Stimulated activated CD8-positive, alpha-beta memory T cell treated with anti-CD3 and anti-CD28 coated beads, Interleukin-4, amount 100 ng/mL, for 1 hour (primary cell): ENCODE measurements at places on chromosomes 11 and 22.

DNA sequence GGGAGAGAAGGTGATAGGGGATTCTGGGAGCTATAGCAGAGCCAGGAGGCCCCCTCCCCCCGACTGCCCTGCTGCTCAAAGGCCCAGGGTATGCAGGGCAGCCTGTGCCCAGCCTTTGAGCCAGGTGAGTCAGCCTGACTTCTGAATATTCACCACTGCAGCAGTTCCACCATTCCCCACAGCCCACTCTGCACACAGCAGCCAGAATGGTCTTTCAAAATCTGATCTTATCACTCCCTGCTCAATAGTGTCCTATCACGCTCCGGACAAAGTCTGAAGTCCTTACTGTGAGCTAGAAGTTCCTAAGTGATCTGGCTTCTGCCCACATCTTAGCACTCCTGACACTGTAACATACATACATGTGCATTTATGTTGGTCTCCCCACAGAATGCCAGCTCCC is 111.7 kb downstream of the BUD13 start:
- DNase-seq = no peak

- DNase-seq = no peak
Measured at GRCh38 chr22:20423906-20424551, 13.6 kb downstream of the SCARF2 start.

DNA sequence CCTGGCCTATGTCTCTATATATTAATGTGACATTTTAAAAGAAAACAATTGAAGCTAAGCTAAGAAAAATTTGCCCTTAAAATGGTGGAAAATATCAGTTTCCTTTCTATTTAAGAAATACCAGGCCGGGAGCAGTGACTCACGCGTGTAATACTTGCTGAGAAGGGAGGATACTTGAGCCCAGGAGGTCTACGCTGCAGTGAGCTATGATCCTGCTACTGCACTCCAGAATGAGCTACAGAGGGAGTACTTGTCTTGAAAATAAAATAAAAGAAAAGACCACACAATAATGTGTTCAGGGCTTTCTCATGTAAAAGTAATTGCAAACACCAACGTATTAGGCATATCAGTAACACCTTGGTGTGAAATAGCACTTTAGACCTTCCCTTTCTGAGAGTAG is 1.4 kb upstream of the PRSS23 start:
- no peak for DNase-seq

GRCh38 chr11:78158987-78159652 is 19.7 kb upstream of the ALG8 start:
- no peak for DNase-seq

- DNase-seq = no peak
Measured at GRCh38 chr22:38335077-38335476, 17.8 kb upstream of the CSNK1E start.

GRCh38 chr11:13098063-13098462 is 88.9 kb downstream of the RASSF10 start:
- no peak for DNase-seq

GRCh38 chr11:26219183-26220117 is 112.5 kb upstream of the ANO3 start:
- DNase-seq = no peak

- no peak for DNase-seq
Measured at GRCh38 chr22:48249713-48250268, 1487.3 kb downstream of the TBC1D22A start.

GRCh38 chr11:15635521-15635920 is 520.8 kb downstream of the INSC start:
- no peak for DNase-seq

DNA sequence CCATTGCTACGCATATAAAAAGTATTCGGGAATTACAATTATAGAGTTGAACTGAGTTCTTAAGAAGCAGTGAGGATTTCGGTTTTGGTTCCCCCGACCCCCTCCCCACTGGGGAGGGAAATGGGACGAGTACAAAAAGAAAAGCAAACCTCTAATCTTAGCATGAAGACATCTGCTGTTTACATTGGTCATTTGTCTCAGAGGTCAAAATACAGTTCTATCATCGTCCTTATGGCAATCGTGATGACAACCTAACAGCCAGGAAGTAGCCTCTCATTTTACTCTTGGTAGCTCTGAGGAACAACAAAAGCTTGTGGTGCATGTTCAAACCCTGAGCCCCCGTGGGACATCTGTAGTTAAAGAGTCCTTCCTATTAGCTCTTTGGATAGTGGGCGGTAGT is 3.2 kb upstream of the PRSS23 start:
- no peak for DNase-seq

DNA sequence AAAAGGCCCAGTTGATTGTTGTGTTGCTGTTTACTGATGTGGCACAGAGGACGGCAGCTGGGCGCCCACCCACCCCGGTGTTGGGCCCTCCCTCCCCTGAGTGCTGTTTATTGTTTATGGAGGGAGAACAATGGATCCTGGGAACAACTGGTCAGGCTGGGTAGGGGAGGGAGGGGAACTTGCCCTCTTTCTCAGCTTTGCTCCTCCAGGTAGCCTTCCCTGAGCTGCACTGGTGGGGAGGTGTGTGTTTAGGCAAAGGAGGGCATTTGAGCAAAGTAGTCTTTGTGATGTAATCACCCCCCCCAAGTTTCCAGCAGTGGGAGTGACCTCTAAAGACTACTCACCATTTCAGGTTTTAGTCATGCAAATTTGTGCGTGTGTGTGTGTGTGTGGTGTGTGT is 1035.3 kb downstream of the NTM start:
- DNase-seq = no peak

- no peak for DNase-seq
Measured at GRCh38 chr11:12087075-12088004, 23.1 kb upstream of the MICAL2 start.

- no peak for DNase-seq
Measured at GRCh38 chr11:17658211-17658610, 61.2 kb upstream of the MYOD1 start.

DNA sequence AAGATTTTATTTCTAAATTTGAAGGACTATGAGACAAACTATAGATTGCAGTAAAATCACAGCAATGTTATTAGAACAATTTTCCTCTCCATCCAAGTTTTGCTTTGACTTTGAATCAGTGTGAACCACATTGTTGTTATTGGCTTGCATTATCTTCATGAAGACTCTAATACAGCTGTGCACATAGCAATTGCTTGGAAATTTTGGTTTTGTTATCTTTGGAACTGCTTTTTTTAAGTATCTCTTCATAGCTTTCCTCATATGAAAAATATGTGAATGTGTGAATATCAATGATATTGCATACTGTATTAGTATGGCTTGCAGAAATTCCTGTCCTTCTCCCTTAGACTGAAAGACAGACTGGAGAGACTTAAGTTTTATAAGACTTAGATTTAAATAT is 666.6 kb downstream of the LUZP2 start:
- no peak for DNase-seq

DNA sequence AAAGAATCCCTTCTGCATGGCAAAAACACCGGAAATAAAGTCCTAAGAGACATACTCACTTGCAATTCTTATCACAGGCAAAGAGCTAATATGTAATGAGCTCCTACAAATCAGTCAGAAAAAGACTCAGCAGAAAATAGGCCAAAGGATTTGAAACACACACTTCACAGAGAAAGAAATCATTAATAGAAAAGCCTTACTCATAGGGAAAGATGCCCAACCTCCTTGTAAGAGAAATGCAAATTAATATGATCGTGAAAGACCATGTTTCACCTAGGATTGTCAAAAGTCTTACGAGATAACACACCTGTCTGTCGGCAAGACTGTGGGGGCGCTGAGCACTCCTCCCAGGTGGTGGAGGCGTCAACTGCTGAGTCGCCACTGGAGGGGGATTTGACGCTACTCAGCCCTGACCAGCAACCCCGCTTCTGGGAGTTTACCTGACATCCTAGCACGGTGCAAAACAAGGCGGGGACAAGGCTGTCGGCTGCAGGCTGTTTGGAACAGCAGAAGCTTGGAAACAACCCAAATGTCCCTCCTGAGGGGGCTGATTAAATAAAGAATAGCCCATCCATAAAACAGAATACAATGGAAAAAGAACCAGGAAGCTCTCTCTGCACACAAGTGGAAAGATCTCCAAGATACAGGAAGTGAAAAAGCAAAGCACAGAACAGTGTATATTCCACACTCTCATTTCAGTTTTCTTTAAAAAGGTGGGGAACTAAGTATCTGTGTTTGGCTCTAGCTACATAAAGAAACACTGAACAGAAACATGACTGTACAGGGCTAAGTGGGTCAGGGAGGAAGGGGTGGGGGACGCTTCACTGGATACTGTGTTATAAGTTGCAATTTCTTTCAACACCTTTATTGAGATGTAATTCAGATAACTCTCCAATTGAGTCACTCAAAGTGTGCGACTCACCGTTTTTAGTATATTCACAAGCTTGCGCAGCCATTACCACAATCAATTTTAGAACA is 11.5 kb downstream of the CSNK1E start:
- no peak for DNase-seq

DNA sequence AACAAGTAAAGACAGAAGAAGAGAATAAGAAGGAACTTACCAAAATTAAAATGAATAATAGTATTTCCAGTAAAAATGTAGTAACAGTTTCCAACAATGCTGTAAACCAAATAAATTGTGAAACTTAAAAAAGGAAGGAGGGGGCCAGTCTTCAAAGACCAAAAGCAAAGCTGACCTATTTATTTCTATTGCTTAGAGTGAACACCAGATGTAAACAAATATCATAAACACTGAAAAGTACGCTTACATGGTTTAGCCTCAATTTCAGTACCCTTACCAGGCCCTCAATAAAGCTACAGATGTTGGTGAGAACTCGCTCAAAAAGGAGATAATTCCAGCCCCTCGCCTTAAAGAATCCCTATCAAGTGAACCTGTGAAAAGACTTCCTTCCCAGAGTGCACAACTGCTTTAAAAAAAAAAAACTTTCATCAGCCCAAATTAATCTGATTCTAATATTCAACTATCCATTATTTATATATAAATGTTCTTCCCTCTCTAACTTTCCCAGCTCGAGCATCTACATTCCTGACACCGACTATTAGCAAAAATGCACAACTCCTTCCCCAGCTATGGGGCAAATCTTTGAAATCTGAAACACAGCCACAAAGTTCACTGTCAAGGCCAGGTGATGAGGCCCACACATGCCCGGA is 2.4 kb downstream of the PHF21A start:
- no peak for DNase-seq

DNA sequence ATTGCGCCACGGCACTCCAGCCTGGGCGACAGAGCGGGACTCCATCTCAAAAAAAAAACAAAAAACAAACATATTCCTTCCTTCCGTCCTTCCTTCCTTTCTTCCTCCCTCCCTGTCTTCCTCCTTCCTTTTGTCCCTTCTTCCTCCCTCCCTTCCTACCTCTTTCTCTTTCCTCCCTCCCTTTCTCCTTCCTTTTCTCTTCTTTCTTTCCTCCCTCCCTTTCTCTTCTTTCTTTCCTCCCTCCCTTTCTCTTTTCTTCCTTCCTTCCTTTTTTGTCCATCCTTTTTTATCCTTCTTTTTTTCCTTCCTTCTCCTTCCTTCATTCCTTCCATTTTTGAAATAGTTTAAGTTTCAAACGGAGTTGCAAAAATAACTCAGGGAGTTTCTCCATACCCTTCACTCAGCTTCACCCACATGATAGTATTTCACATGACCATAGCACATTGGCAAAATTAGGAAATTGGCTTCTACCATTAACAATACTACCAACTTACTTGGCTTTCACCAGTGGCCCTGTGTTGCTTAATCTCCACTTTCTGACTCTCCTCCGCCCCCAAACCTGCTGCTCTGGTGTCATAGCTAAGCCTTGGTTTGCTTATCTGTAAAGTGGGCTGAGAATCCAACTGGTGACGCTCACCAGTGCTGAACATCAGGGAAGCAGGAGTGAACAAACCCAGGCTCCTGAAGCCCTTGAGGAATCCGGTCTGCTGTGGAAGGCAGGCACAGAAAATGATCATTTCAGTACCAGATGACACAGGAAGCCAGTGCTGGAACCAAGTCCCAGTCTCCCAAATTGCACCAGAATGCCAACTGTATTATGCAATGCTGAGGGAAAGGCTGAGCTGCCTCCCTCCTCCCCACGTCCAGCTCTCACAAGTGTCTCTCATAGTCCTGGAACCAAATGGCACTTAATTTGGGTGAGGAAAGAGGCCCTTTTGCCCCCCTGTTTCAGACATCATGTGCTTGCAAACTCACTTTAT is 17.2 kb upstream of the CRYBB3 start:
- DNase-seq = no peak

DNA sequence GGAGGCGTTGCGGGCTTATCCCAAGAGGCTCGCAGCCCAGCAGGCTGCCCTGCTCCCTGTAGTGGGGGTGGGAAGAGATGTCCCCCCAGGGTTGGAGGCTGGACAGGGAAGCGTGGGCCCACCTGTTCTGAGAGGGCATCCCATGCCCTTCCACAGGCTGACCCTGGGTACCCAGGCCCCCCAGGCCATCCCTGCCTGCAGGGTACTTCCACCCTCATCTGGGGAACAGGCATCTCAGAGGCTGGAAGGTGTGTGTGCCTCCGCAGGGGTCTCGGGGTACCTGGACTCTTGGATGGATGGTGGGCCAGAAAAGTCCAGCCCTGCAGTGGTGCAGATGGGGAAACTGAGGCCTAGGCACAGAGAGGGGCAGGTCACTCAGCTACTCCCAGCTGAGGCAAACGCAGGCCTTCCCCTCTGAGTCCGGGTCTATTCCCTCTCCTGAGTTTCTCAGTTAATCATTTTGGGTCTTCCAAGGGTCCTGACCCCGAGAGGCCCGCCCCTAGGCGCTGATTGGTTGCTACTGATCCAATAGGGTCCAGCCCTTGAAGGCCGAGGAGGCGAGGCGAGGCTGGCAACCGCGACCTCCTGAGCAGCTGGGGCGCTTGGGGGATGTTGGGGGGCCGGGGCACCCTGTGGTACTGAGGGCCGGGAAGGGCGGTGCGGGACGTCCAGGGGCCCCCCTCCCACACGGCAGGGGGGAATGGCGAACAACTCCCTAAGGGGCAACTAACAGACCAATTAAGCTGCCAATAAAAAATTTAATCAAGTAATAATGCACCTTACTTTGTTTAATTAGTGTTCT is 23.8 kb downstream of the FLRT1 start:
- DNase-seq = no peak

GRCh38 chr11:107468596-107468995 is 11.0 kb upstream of the CWF19L2 start:
- no peak for DNase-seq

DNA sequence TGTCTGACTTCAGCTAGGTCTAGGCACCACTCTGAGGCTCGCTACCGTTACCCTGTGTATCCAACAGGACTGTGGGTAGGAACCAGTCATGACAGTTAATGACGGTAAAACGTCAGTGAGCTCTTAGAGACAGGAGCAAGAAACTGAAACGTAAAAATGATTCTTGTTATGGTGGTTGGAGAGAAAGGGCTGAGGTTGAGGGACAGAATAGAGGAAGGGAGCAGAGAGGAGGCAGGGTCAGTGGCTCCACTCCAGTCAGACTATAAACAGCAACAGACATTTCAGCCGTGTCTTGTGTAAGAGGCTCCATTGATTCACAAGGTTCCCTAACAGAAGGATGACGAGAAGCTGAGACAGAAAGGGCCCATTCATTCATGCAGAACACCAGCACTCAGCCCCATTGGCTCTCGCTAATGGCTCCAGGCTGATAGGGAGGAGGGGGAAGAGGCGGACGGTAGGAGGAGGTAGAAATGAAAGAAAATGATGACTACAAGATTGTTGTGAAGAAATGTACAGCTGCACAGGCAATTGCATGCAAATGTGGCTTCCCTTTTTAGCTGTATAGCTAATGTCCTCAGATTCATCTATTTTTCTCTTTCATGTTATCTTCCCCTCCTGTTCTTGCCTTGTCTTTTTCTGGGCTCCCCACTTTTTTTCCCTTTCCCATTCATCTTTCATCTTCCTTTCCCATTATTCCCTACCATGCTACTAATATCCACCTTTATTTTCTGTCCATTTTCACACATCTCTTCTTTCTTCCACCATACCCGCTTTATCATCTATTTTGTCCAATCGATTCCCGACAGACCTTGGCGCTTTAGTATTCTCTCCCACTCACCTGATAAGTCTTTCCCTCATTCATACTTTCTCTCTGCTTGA is 34.3 kb downstream of the ETS1 start:
- no peak for DNase-seq
